Subcutaneous adipose tissue (tissue), 4 donors: ENCODE measurements at places on chromosomes 2 and 18. TPM values are rescaled to one million over a fixed set of nuclear protein-coding genes. Genes with fewer than 3 reads are reported as not detected.

GAREM2 gene
- 0.98 TPM for total RNA-seq

FAP gene
- total RNA-seq, result 31.8 TPM

PLGLB1 gene
- 5.8 TPM for total RNA-seq

C18orf54 gene
- 3.1 TPM for total RNA-seq

SLC19A3 gene
- 253 TPM for total RNA-seq

ACTG2 gene
- 8.5 TPM for total RNA-seq

KDM3A gene
- total RNA-seq, result 45.7 TPM

PROKR1 gene
- total RNA-seq, result 0.65 TPM

KCNK3 gene
- total RNA-seq, result 5.7 TPM

HTR2B gene
- total RNA-seq, result 0.88 TPM

TPO gene
- 17.6 TPM for total RNA-seq

CCDC121 gene
- total RNA-seq, result 6.6 TPM

MTCL1 gene
- total RNA-seq, result 3.2 TPM

FAM237A gene
- not detected for total RNA-seq

PDCD1 gene
- not detected for total RNA-seq

DOK6 gene
- total RNA-seq, result 0.34 TPM

GPR17 gene
- total RNA-seq, result not detected

ATRAID gene
- total RNA-seq, result 677 TPM

OTOS gene
- total RNA-seq, result not detected

IRS1 gene
- total RNA-seq, result 11.9 TPM

CDH20 gene
- 1.4 TPM for total RNA-seq

RAD51AP2 gene
- not detected for total RNA-seq

CDK5R2 gene
- not detected for total RNA-seq

ZNF532 gene
- 53.6 TPM for total RNA-seq

ABCG8 gene
- not detected for total RNA-seq

GRB14 gene
- 6.8 TPM for total RNA-seq

RNF149 gene
- 157 TPM for total RNA-seq

SLC39A6 gene
- total RNA-seq, result 30.3 TPM

VWC2L gene
- total RNA-seq, result not detected

CSRNP3 gene
- 2.4 TPM for total RNA-seq

CRYGC gene
- total RNA-seq, result not detected

ALLC gene
- total RNA-seq, result not detected
